ENCODE measurements at places on chromosomes 6 and 20.

DNA sequence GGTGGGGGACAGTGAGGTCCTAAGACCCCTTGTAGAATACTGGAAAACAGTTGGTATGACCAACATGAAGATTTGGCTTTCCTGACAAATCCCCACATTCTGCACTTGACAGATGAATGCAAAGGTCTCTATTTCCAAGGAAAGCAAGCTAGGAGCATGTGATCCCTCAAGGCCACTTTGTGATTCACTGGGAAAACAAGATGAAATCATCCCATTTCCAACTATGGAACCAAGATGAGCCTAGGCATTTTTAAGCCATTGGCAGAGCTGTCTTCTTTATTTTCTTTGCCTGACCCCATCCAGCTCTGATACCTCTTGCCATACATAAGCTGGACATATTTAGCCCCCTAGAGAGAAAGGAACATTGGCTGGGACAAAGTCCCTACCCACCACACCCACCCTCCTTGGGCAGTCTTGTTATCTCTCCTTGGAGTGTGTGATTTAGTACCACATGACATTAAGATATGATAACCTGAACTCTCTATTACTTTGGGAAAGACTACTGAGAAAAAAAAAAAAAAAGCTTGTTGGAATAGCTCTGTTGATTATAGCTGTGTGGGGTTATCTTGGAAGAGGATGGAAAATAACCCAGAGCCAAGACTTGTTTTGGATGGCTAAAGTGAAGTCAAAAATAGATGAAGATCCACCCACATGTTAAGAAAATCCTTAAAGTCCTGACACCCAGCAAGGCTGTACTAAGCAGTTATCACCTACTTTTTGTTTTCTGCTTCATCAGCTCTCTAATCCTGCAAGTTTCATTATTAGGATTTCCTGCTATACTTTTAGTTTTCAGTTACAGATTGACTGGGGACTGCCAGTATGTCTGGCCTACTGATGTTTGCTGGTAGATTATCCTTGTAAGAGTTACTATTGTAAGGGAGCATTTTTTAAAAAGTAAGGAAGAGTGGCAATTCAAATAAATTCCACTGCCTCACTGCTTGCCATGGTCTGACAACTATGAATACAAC is 90.1 kb upstream of the PREP start:
- no peak for DNase-seq

GRCh38 chr6:761997-762396 is 69.1 kb upstream of the EXOC2 start:
- DNase-seq: no peak

DNA sequence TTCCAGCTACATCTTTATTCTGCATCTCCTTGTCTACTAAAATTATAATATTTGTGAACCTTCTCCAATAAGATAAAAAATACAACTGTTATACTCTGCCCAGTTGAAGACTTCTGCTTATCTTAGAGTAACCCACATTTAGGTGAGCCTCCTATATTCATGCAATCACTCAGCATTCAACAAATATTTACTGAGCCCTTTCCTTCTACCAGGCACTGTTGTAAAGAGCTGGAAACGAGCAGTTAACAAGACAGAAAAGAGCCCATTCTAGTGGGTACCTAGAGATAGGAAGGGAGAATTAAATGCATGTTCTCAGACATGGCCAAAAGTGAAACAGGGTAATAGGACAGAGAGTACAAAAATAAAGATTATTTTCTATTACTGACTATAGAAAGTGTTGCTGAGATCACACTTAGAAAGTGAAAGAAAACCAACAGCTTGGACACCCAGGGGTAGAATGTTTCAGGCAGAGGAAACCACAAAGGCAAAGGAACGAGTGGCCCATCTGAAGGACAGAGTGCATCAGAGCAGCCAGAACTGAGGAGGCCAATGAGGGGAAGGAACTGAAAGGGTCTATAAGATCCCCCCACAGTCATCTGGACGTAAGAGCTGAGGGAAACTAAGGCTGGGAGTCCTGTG is 50.8 kb upstream of the SMLR1 start:
- DNase-seq: no peak

- no peak for DNase-seq
These were observed 6.4 kb upstream of the ZNF217 start for GRCh38 chr20:53599910-53600632.

- no peak for DNase-seq
These were observed 49.8 kb upstream of the STXBP5 start for GRCh38 chr6:147154454-147154853.

DNA sequence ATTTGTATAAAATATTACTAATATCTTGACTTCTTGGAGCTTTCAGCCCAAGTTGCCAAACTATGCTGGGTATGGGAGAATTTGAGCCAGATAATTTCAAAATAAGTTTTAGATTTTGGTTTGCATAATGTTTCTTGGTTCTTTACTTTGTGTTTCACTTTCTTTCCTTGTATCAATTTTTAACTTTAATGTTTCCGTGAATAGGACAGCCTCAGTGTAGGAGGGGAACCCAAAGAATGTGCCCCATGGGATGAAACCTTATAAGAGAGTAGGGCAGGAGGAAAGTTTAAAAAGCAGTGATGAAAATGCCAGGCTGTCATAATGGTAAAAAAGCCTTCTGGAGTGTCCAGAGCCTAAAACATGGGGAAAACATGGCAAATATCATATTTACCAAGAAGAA is 252.4 kb upstream of the IRAK1BP1 start:
- DNase-seq: no peak

Data from NCI-H1694 treated with DMSO at 0.1 percent for 48 hours (cell line).